Cardiac fibroblast (primary cell): ENCODE measurements at places on chromosomes 6 and 20.

DNA sequence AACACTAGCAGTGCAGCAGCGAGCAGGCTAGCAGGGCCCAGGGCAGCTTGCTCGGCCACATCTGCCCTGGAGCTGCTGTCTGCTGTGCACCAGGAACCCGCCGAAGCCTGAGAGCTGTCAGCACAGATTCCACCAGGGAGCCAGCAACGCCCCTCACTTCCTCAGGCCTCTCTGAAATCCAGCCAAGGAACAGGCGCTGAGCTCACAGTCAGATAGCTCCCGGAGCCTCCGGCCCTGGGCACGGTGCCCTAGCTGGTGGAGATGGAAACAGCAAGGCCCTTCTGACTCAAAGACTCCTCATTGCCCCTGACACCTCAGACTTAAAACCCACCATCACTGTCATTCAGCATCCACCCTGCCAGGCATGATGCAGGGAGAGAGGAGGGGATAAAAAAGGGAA, 839.4 kb downstream of the MAFB start:
- peak; percentile 95 for DNase-seq

- DNase-seq, result no peak
Observed at GRCh38 chr20:48463096-48463720, 364.6 kb downstream of the PREX1 start.

DNA sequence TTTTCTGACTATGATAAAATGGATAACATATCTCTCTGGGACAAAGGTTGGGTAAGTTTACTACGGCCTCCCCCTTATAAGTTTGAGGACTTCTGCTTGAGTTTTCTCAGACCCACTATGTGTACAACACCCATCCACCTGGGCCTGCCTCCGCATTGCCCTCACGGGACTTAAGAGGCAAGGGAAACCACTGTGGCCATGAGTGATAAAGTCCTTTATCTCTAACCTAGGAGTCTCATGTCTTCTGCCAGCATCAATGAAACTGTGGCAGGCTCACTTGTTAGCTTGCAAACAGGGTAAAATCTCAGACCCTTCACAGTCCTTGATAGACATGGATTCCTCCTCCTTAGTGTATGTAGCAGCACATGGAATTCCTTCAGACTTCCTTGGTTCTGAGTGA, 173.4 kb upstream of the MYLIP start:
- DNase-seq, result no peak

DNA sequence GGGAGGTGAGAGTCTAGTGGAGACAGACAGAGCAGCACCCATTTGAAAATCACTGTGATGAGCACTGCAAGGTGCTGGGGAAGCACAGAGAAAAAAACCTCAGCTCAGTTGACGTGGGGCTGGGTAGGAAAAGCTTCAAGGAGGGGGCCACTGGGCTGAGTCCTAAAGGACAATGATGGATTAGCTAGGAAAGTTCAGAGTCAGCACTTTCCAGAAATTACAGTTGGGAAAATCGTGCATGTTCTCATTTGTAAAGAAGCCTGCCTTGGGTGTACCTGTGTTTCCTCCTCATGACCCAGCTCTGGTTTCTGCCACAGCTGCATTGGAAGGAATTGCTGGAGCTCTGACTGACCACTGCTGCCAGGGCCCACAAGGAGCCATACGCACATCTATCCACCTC, 221.3 kb downstream of the FARS2 start:
- DNase-seq, result no peak

DNA sequence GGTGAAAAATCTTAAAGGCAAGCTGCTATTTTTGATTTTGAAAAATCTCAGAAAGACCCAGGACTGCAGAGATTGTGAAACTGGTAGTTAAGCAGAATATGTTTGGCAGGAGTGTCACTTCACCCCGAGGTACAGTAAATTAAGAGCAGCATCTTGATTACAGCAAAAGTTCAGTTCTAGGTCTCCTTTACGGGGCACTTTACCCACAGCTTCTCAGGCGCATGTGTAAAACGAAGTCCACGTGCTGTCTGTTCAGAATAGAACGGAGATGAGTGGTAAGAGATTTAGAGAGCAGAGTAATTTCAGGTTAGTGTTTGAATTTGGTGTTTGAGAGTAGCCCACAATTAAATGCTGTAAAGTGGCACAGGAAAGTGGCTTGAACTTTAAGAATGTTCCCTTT, 84.0 kb downstream of the FARS2 start:
- DNase-seq, result no peak

DNA sequence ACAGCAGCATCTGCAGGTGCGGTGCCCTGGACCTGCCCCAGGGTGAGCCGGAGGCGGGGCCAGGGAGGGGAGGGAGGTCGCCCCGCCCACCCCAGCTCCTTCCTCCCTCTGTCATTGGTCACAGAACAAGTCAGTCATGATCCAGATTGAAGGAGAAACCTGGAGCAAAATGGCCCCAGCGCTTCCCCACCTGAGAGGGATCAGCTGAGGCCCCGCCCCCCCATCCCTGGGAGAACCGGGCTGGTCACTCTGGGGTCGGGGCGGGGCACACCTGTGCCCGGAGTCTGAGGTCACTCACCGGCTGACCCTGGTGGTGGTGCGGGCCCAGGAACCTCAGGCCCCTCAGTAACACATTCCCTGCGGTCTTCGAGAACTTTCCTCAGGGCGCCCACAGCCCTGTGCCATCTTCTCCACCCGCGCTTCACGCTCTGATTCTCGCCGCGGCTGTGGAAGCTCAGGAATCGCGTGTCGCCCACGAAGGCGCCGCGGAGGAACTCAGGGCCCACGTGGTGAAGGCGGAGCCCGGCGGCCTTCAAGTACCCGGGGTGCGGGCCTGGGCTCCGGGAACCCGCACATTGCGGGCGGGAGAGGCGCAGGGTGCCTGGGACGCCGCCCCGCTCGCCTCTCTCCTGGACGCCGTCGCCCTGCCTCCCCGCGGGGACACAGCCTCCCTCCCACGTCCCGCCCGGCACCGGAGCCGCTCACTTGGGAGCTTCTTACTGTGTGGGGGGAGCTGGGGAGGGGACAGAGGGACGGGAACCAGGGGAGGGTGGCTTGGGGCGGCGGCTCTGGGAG, 36.4 kb upstream of the HLA-C start:
- no peak for DNase-seq

DNA sequence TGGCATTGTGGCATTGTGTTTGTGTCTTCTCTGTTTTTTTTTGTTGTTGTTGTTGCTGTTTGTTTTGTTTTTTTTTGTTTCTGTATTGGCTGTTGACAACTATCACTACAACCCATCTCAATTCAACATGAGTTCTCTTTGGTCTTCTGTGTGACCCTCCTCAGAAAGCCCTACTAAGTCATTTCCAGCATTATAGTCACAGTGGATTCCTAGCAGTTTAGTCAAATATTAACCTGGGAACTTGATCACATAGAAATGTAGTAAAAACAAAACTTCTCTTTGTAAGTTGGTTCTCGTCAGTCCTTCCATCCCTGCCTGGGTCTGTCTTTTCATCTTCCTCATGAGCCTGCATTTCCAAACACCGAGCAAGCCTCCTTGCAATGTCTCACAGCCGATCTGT, 16.8 kb downstream of the SLC17A2 start:
- DNase-seq, result no peak

DNA sequence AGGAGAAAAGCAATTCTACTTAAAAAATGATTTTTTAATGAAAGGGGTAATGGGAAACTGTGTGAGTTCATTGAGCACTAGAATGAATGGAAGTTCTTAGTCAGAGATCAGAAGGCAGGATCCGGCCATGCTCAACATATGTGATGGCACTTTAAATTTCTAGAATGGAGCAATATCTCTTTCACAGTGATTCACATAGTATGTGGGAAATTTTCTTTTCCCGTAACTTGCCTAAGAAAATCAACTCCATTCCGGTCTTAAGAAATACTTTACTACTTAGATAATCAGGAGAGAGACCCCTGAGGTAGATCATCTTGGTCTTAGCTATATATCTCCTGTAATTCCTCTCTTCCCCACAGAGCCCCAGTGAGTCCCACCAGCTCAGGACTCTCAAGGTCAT, 131.8 kb downstream of the SCML4 start:
- DNase-seq, result peak; percentile 86

DNA sequence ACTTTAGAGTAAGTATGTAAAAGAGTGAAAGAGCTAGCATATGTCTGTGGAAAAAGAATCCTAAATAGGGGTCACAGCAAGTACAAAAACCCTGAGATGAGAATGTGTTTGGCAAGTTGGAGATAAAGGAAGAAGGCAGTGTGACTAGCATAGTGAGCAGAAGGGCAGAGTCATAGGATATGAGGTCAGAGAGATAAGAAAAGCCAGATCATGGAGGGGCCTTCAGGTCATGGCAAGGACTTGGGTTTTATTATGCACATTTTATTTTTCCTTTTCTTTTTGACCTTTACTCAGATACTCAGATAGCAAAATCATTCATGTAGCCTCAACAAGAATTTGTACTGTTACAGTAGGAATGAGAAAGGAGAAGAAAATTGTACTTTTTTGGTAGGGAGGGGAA, 138.0 kb downstream of the GJA1 start:
- peak; percentile 51 for DNase-seq

GRCh38 chr6:140372064-140372463, 997.6 kb upstream of the CITED2 start:
- DNase-seq, result no peak

DNA sequence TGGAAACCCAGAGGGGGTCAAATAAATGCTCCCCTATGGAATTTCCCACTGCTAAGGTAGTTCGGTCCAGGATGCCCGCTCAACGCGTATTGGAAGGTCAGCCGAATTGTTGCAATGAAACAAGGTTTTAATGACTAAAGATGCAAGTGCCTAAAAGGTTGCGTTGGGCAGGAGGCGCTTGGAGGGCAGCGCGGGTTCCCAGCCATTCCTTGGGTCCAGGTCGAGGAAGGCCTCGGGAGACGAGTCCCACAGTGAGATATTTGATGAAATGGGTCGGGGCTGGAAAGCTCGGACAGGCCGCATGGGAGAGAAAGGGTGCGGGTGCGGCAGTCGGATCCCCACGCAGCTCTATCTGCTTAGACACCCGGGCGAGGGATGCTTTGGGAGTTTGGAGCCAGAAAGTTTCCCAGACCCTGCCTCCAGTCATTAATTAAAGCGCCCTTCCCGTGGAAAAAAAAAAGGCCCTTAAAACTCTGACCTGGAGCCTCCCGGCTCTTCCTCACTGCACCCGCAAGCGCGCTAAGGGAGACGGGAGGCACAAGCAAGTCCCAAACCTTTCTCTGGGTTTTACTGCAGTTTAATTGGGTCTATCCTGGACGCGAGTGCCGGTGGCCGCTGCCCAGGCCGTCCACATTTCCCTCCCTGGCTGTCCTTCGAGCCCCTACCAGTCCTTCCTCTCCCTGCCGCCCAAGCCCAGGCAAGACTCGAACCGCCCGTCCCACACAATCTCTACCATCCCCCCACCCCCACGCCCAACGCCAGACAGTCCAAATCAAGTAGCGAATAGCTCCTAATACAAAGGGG, 24.2 kb downstream of the TFAP2A start:
- DNase-seq, result no peak

DNA sequence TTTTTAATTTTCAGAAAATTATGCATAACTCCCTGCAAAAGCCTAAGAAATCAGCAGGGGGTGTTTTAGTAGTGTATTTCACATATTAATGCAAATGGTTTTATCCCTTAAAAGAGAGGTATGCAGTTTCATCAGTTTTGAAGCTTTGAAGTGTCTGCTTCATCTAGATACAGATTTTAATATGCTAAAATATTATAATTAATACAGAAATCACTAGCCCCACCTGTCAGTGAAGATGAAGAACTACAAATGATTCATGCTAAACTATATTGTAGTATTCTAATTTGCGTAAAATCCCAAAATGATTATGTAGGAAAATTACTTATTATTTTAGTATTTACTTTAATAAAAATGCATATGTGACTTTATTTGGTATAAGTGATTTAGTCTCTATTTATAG, 2.9 kb upstream of the TFB1M start:
- peak; percentile 47 for DNase-seq

DNA sequence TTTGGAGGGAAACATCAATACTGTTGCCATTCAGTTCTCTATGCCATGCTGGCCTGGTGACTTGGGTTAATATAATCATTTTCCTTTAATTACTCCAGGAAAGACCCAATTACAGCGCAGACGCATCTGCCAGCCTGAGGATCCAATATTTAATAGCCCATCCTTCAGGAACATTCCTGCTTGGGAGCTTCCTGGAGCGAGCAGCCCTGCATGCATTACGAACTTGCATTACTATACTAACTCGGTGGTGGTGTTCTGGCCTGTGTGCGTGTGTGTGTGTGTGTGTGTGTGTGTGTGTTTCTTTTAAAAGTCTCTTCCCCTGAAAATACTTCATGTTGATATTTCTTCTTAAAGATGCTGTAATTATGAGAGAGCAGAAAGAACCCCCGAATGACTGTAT, 26.5 kb downstream of the PMEPA1 start:
- no peak for DNase-seq

GRCh38 chr6:81766482-81767069, 14.1 kb upstream of the TENT5A start:
- DNase-seq, result peak; percentile 95

DNA sequence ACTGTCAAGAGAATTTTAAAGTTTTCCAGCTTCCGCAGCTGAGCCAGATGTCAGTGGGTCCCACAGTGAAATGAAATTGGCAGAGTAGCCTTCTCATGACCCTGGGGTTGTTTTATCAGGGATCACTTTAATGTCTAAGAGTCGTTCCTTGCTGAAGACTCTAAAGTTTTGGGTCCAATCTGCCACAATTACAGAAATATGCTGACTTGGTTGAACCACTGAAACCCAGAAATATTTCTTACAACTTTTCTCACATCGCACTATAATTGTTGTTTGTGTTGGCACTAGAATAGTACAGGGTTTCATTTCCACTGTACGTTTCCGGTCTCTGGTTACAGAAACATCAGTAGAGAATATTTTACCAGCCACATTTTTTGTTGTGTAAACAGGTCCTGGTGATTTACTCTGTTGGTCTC, 109.0 kb downstream of the HMGCLL1 start:
- DNase-seq, result no peak

DNA sequence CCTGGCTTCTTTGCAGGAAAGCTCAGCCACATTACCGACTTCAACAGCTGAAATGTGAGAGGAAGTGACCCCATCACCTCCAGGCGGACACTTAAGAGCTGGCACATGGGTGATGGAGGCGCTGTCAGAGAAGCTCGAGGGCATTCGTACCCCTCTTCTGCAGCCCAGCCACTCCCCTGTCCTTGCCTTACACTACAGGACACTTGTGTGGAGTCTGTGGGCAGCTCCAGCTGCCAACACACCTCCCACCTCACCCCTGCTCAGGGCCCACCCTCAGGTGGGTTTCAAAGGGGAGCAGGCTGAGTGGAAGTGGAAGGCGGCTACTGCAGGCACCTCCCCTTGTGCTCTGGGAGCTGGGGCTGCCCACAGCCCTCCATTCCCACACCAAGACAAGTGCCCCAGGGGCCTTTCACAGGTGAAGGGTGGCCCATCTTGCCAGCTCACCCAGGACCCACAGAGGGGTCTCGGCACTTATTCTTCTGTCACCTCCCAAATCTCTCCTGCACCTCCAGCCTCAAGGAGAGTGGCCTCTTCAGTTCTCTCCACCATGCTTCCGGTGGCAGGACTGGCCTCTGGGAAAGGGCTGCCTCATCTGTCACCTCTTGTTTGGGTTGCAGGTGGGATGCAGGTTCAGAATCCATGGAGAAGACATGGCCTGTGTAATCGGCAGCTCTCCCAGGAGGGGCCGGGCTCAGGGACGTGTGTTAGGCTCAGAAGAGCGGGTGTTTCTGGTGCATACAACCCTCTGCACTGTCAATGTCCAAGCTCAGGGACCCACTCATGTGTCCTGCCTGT, 49.8 kb downstream of the IRF4 start:
- no peak for DNase-seq
